ENCODE measurements at places on chromosomes 12 and 14.

DNA sequence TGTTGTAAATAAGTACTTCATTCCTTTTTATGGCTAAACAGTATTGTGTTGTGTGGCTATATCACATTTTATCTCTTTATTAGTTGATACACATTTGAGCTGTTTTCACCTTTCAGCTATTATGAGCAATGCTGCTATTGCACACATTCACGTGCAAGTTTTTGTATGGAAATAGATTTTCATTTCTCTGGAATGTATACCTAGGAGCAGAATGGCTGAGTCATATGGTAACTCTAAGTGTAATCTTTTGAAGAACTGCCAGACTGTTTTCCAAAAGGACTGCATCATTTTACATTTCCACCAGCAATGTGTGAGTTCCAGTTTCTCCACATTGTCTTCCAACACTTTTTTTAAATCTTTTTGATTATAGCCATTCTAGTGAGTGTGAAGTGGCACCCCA, 134.0 kb downstream of the SRGAP1 start:
- no peak for DNase-seq

DNA sequence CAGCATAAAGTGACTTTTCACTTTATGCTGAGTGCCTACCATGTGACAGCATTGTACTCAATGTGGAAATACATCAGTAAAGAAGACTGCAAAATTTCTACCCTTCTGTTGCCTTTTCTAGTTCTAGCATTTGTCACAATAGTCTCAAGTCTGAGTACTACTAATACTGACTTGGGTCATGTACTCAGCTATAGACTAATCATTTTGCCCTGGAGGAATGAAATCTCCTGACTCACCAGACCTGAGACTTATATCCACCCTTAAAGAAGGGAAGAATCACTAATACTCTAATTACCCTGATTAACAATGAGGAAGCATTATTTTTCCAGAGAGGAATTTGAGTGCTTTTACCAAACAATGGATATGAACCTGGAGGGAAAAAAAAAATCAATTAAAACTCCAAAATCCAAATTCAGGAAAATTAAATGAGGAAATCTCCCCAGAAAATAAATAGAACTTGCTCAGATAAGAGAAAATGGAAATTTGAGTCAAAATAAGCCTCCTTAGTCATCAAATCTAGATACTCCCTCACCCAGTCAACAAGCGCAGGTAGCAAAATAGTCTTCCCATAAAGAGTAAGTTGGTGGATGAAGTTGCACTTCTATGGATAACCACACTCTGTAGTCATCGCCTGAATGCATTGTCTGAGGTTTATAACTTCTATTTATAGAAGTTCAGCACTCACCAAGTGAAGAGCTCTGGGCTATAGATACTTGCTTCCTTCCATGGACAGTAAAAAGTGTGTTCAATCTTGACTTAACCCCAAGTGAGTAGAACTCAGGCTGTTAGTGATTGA, 386.6 kb downstream of the SYT1 start:
- no peak for DNase-seq

DNA sequence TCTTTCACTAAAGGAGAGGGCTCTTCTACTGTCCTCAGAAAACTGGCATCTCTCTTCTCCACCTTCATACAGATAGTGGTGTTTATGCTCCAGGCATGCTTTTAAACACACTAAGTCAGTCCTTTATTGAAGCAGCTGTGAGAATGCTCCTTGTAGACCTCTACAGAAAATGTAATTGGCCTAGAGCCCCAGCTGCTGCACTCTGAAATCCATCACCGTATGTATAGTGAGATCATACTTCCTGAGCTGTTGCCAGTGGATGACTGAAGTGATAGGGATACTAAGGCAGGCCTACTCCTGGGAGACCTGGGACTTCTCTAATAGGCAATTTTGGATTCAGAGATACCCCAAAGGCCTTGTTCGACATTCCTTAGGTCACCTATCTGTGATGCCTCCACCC, 535.4 kb downstream of the RPS29 start:
- DNase-seq: no peak

- DNase-seq: no peak
Observed at GRCh38 chr12:3214526-3215365, 137.6 kb downstream of the TSPAN9 start.

- DNase-seq: no peak
Observed at GRCh38 chr14:93263416-93263815, 56.4 kb downstream of the UBR7 start.

DNA sequence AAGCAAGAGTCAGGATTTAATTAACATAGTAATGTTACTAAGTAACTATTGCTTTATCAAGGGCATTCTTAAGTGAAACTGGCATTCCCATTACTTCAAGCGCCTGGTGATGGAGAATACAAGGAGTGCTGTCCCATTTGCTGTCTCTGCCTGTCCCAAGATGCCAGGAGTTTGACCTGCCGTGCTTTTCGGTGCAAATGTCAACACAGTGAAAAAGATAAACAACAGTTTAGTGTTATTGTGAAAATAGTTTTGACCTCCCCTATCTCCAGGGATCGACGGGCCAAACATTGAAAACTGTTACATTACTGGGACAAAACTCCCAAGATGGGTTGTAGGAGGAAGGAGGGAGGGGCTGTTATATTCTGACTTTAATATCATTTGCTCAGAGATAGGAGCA, 74.8 kb downstream of the TTC9 start:
- no peak for DNase-seq

DNA sequence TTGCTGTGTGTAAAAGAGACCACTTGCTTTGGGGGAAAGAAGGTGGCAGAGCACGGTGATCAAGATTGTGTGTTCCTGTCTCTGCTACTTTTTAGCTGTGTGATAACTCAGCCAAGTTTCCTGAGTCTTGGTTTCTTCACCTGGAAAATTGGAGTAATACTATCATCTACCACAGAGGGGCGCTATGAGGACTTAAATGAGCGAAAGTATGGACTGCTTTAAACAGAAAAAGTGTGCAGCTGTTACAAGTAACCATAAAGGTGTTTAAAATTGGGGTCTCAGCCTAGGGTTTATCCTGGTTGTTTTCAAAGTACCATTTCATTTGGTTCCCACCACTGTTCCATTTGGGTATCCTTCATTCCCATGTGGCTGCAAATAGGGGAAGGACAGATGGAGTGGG, 65.9 kb upstream of the WSCD2 start:
- no peak for DNase-seq

DNA sequence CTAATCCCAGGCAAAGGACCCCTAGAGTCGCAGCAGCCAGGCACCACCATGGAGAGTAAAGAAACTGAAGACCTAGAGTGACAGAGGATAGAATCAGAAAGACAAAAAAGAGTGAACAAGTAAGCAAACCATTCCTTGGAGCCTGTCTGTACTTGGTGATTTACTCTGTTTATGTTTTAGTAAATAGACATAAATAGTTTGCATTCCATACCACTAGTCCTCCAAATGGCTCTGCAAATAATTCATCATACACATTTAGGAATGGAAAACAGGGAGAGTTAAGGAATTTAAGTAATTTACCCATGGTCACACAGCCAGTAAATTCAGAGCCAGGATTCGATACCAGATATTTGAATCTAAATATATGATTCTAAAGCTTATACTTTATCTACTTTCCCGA, 2.8 kb downstream of the OLR1 start:
- no peak for DNase-seq

- peak; percentile 94 for DNase-seq
Observed at GRCh38 chr14:60248697-60249318, at the start of gene PPM1A. Gene PPM1A (plus strand): TSS chr14:60249221. CDS start chr14:60282704, 33,483 bp downstream.

DNA sequence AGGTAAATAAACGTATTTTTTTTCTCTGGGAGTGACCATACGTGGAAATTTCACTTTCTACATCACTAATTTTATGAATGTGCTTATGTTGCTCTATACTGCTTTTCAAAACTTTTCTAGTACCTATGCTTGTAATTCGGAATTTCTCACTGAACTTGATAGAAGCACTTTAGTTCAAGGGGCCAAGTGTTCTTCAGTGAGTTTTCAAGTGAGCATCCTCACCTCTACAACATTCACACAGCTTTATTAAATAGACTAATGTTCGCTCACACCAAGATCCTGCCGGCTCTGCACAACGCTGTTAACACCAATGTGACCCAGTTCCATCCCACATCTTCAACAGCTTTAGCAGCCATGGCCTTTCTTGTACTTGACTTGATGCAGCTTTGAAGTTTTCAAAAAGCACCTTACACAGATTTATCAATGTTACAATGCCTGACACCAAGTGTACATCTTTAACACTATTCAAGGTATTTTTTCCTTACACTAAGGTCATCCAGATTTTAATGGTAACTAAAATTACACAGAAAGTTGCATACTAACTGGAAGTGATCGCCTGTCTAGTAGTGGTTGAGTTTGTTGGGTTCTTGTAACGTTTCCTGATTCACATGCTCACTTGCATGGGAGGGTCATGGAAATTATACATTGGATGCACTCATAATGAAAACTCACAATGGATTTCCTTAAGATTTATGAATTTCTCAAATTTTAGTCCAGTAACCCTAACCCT, 4.5 kb downstream of the UBC start:
- DNase-seq: no peak

DNA sequence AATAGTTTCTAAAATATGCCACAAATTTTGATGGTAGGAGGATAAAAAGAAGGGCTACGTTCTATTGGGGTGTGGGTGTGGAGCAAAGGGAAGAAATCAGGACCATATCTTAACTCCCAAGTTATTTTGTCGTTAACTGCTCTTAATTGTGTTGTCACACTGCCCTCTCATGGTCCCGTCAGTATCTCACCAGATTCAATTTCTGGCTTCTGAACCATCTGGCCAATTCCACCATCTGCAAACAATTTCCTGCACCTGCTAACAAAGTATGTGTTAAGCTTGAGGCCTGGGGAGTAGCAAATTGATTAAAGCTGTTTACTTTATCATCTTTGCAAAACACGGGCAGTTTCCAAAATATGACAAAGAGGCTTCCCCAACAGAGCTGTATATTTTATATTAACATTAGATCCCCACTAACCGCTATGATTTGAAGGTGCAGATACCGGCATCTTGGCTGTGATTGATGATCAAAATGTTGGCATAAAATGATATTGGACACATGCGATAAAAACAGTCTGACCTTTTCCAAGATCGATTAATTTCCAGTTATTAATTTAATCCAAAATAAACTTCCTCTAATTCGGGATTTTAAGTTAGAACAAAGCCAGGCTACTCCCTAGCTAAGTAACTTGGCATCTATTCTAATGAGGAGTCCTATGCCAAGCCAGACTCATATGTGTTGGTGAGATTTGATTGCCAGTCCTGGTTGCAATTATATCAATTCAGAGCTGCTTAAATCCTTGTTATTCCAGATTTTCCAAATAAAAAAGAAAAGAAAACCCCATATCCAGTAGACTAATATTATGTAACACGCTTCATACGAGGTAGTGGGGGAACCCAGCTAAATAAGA, 6.9 kb upstream of the DNM1L start:
- no peak for DNase-seq

GRCh38 chr12:71567537-71567936, 96.1 kb downstream of the ZFC3H1 start:
- no peak for DNase-seq

DNA sequence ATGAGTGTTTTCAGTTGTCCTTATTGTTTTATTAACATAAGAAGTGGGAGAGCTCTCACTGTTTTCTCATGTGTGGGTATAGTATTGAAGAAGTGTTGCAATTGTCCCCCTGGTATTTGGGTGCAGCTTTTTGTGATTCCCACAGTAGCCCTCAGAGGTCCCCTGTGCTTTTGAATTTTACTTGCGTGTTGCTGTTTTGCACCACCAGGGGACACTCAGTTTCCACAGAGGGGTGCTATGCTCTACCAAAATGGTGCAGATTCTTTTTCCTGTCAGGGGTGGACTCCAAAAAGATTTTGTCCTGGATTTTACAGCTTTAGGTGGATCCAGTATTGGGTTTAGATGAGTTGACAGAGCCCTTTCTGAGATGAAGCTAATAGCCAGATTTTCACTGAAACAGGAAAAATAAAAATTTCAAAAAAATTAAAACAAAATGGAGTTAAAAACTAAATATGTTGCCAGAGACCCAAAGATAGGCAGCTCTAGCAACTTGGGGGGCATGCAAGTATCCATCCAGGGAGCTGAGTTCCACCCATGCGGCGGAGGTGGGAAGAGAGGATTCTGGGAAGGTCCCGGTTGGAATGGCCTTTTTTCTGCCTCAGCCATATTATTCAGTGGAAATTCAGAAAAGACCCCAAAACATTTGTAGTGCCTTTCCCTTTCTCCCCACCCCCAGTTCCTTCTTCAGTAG, 50.2 kb downstream of the TTLL5 start:
- DNase-seq: no peak

GRCh38 chr12:66945189-66945817, 266.4 kb upstream of the GRIP1 start:
- no peak for DNase-seq

DNA sequence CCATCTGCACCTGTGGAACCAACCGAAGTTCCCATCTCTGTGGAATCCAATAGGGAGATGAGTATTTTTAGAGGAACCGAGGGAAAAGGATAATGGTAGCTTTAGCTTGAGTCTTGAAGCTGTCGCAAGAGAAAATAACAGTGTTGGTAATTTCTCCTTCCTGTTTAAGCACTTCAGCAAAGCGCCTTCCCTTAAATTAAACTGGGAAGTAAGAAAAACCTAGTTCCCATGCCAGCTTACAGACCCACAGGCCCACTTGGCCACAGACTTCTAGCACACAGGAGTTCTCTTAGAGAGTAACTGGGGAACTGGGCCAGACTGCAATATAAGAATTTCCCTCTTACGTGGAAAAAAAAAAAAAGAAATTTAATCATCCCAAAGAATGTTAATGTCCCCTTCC, 223.8 kb downstream of the EFCAB11 start:
- no peak for DNase-seq

GRCh38 chr12:114783089-114783618, 99.2 kb upstream of the TBX3 start:
- no peak for DNase-seq

DNA sequence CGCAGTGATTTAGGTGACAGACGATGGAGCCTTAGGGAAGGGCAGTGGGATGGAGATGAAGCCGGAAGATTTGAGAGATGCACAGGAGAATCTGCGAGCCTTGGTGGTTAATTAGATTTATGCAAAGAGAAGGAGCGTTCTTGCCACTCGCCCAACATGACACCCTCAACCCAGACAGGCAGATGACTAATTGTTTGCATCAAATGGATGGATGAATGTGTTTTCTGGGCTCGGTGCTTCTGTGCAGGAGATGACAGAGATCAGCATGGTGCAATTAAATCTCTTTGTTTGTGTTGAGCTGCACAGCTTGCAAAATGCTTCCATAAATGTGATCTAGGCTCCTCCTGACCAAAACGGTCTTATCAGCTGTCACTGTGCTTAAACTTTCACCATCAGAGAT, 202.3 kb upstream of the PRMT8 start:
- DNase-seq: no peak

DNA sequence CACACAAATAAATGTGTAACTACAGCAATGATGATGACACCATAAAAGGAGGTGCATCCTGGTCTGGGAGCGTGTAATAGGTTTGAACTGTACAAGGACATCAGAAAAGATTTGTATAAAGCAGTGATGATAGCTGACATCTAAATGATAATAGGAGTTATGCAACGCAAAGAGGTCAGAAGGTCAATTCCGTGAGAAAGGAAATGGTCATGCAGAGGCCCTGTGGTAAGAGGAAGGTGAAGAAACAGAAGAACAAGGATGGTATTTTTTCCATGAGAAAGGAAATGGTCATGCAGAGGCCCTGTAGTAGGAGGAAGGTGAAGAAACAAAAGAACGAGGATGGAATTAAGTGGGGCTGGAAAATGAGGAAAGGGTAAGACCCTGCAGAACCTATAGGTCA, 106.7 kb upstream of the TMPO start:
- no peak for DNase-seq

GRCh38 chr14:24422694-24423601, 6.5 kb downstream of the CBLN3 start:
- DNase-seq: no peak

Data from activated T-helper 1 cell treated with Interleukin-2 at 50 U/mL for 16 hours (primary cell).